ENCODE measurements at places on chromosomes 1 and 21. TPM values are rescaled to one million over a fixed set of nuclear protein-coding genes. Genes with fewer than 3 reads are reported as not detected.

The C4BPB gene
- 399 TPM for polyA plus RNA-seq

The CSF3R gene
- 8.2 TPM for polyA plus RNA-seq

The SLC44A5 gene
- 0.13 TPM for polyA plus RNA-seq

The NCAM2 gene
- 0.23 TPM for polyA plus RNA-seq

The TMEM82 gene
- polyA plus RNA-seq, result 20.9 TPM

The RPS8 gene
- polyA plus RNA-seq, result 258 TPM

The GBP7 gene
- polyA plus RNA-seq, result 26.0 TPM

The RGS13 gene
- not detected for polyA plus RNA-seq

The INAVA gene
- polyA plus RNA-seq, result 0.32 TPM

The MRTO4 gene
- polyA plus RNA-seq, result 11.1 TPM

The SAMD13 gene
- polyA plus RNA-seq, result not detected

The KIF14 gene
- 0.28 TPM for polyA plus RNA-seq

- H3K27ac ChIP-seq, result no peak overlapping the region
- DNase-seq, result no peak
- no peak overlapping the region for H3K4me3 ChIP-seq
Measured at GRCh38 chr1:223077247-223077833, 65.7 kb downstream of the TLR5 start.

- no peak overlapping the region for H3K4me3 ChIP-seq
- H3K27ac ChIP-seq, result no peak overlapping the region
Measured at GRCh38 chr1:17919525-17920439, 164.6 kb downstream of the ACTL8 start.

GRCh38 chr1:36425791-36426190 is 24.5 kb downstream of the OSCP1 start:
- peaks cover under 1% of the 10 kb centered on the region for H3K4me1 ChIP-seq
- no peaks in the 10 kb centered on the region for H3K36me3 ChIP-seq
- H3K27me3 ChIP-seq, result no peaks in the 10 kb centered on the region
- DNase-seq, result no peak

- peaks cover 3% of the 10 kb centered on the region for H3K36me3 ChIP-seq
- DNase-seq, result no peak
Measured at GRCh38 chr1:247209396-247209795, 37.6 kb upstream of the ZNF124 start.

- peaks cover 18% of the 10 kb centered on the region for H3K4me1 ChIP-seq
- no peak for DNase-seq
- H3K27me3 ChIP-seq, result no peaks in the 10 kb centered on the region
- H3K4me3 ChIP-seq, result peak overlapping the region; percentile 86
Measured at GRCh38 chr1:86705665-86705985, 1.2 kb downstream of the SH3GLB1 start.

GRCh38 chr1:64309431-64309831 is 106.0 kb downstream of the UBE2U start:
- H3K27me3 ChIP-seq, result no peaks in the 10 kb centered on the region
- no peak for DNase-seq
- no peaks in the 10 kb centered on the region for H3K4me1 ChIP-seq
- H3K36me3 ChIP-seq, result no peaks in the 10 kb centered on the region
- no peak overlapping the region for H3K27ac ChIP-seq

DNA sequence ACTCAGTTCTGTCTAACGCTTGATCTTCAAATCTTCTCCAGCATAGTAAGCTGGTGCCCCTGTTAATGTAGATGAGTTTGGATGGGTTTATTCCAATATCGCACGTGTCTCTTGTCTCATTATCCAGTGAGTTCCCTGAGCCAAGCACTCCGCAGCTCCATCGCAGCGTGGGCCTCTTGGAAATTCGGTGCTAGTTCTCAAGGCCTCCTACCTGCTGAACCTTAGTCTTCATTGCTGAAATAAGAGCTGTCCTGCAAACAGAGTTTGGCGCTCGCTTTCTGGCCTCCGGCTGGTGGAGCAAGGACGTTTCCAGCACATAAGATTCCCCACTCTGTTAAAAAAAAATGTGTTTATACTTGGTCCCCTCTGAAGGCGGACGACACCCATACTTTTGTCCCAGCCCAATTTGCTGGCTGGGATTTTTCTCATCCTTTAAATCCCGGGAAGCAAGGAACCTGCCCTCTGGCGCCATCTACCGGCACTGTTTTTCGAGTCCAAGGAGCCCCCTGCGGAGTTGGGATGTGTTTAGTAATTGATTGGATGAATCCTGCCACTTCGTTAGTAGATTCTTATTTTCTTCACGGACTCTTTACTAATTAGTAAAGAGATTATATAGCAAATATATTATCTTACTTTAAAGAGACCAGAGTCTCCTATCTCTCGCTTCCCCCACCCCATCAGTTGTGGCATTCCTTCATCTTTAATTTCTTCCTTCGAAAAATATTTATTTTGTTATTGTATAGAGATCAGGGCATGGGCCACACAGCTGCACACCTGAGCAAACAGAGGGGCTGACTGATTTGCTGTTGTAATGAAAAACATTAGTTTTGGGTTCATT is 14.7 kb downstream of the JUN start:
- no peaks in the 10 kb centered on the region for H3K27me3 ChIP-seq
- no peaks in the 10 kb centered on the region for H3K4me1 ChIP-seq
- DNase-seq, result peak; percentile 78
- H3K4me3 ChIP-seq, result no peak overlapping the region

- H3K27ac ChIP-seq, result no peak overlapping the region
- H3K4me3 ChIP-seq, result no peak overlapping the region
- no peaks in the 10 kb centered on the region for H3K36me3 ChIP-seq
- no peaks in the 10 kb centered on the region for H3K4me1 ChIP-seq
- no peaks in the 10 kb centered on the region for H3K27me3 ChIP-seq
- no peak for DNase-seq
Measured at GRCh38 chr1:72432645-72433267, 150.4 kb upstream of the NEGR1 start.

DNA sequence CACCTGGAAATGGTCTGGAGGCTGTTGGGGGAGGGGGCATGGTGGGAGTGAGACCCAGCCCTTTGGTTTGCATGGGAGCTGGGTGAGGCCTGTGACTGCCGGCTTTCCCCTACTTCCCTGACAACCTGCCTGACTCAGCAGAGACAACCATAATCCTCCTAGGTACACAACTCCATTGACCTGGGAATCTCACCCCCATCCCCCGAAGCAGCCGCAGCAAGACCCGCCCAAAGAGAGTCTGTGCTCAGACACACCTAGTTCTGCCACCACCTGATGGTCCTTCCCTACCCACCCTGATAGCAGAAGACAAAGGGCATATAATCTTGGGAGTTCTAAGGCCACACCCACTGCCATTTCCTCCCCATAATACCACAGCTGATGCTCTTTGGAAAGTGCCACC is 168.6 kb downstream of the GIPC2 start:
- H3K36me3 ChIP-seq, result no peaks in the 10 kb centered on the region
- H3K27me3 ChIP-seq, result no peaks in the 10 kb centered on the region
- H3K4me3 ChIP-seq, result no peak overlapping the region
- no peaks in the 10 kb centered on the region for H3K4me1 ChIP-seq
- DNase-seq, result no peak

DNA sequence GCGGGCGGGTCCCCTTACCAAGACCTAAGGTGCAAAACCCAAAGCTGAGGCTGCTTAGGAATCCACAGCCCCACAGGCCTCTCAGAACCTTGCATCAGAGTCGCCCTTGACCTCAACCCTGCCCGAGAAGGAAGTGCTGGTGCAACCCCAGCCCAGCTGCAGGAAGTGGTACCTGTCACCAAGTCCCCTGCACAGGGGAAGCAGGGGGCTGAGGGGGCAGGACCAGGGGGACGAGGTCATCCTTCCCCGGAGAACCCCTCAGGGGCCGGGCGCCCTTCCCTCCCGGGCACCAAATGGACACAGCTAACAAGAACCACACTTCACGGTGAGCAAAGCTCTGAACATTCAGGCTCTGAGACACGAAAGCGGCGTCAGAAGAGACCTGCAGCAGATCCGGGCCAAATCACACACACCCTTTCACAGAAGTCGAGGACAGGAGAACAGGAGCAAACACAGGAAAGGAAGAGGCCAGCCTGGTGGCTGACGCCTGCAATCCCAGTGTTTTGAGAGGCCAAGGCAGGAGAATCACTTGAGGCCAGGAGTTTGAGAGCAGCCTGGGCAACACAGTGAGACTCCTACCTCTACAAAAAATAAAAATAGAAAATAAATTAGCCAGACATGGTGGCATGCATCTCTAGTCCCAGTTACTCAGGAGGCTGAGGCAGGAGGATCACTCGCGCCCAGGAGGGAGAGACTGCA is 6.4 kb downstream of the ITGB2 start:
- H3K27me3 ChIP-seq, result no peaks in the 10 kb centered on the region
- H3K4me1 ChIP-seq, result peaks cover 55% of the 10 kb centered on the region
- H3K4me3 ChIP-seq, result no peak overlapping the region
- peak overlapping the region; percentile 92 for H3K27ac ChIP-seq
- H3K36me3 ChIP-seq, result no peaks in the 10 kb centered on the region
- no peak for DNase-seq

DNA sequence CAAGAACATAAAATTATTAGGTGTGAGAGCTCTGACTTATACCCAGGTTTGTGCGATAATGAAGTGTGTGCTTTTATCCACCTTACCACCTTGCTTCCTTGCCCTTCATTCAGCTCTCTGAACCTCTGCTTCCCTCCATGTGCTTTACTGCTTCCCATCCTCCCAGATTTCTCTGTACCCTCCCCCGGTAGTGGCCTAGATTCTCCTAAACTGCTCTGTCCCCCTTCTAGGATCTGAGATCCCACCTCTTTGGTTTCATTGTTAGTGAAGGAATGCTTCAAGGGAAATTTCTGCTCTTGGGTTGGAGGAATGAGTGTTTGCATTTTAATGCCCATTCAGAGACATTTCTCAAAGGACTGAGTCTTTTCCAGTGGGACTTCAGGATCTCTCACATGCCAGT is 159.5 kb downstream of the ST6GALNAC3 start:
- no peak for DNase-seq
- no peaks in the 10 kb centered on the region for H3K36me3 ChIP-seq
- H3K4me1 ChIP-seq, result no peaks in the 10 kb centered on the region
- no peaks in the 10 kb centered on the region for H3K27me3 ChIP-seq
- H3K27ac ChIP-seq, result no peak overlapping the region

DNA sequence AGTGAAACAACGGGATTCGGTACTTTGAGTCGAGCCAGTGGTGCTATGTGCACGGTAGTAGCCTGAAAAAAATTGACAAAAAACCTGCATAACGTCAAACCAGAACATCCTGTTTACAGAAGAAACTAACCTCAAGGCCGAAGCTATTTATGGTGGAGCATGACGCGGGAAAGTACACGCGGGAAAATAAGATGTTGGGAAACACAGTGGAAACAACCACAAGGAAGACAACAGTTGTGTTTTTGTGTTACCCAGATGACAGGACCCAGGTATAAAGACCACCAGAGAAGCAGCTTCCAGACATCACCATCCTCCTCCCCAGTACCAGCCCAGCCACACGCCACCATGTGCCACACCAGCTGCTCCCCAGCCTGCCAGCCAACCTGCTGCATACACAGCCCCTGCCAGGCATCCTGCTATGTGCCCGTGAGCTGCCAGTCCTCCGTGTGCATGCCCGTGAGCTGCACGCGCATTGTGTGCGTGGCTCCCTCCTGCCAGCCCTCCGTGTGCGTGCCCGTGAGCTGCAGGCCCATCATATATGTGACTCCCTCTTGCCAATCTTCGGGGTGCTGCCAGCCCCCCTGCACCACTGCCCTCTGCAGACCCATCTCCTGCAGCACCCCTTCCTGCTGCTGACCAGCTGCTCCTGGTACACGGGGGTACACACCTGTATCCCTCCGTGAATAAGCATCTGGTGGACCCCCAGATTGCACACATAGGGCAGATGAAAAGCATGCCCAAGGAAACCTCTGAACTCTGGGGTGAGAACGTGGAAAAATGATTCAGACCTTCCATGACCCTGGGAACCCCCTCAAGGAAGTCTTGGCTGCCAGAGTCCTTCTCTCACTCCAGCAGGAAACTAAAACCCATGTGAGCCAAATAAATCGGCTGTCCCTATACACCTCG is at the start of gene KRTAP12-3:
KRTAP12-3 (plus strand) TSS at position 298 of the 906 bp plus-strand sequence; CDS start at position 346, 48 bp downstream.
- DNase-seq, result no peak
- no peaks in the 10 kb centered on the region for H3K36me3 ChIP-seq
- H3K27ac ChIP-seq, result peak within 1 kb of the TSS; percentile 58
- H3K27me3 ChIP-seq, result no peaks in the 10 kb centered on the region
- no peaks in the 10 kb centered on the region for H3K4me1 ChIP-seq
- no peak within 1 kb of the TSS for H3K4me3 ChIP-seq

- no peaks in the 10 kb centered on the region for H3K36me3 ChIP-seq
- H3K4me3 ChIP-seq, result no peak overlapping the region
- no peaks in the 10 kb centered on the region for H3K27me3 ChIP-seq
- H3K27ac ChIP-seq, result no peak overlapping the region
Measured at GRCh38 chr1:156513185-156513584, 12.6 kb upstream of the MEF2D start.

- DNase-seq, result no peak
- no peak overlapping the region for H3K27ac ChIP-seq
- no peaks in the 10 kb centered on the region for H3K4me1 ChIP-seq
Measured at GRCh38 chr21:22374218-22374969, 1376.2 kb downstream of the NCAM2 start.

GRCh38 chr1:175155936-175156335 is 36.6 kb downstream of the KIAA0040 start:
- H3K4me1 ChIP-seq, result peaks cover 3% of the 10 kb centered on the region
- no peak for DNase-seq
- H3K36me3 ChIP-seq, result peaks cover 20% of the 10 kb centered on the region
- H3K27me3 ChIP-seq, result no peaks in the 10 kb centered on the region

DNA sequence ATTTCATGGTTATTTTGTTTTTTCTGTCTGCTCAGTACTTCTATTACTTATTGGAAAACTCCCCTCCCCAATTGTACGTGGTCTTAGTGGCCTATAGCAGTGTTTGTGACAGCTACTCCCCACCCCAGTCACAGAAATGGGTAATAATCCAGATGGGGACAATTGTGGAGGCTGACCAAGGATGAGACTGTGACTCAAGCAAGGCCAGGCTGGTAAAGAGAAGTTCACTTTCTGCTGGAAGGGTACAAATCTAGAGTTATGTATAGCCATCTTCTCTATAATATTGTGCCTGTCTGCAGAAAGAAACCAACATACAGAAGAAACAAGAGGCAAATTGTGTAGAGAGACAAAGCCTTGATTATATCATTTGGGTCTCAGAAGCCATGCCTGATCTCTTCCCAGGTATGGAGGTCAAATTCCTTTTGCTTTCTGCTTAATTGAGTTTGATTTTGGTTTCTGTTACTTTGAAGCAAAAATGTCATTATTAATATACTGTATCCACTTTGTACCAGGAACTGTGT is 270.4 kb downstream of the HLX start:
- no peak overlapping the region for H3K4me3 ChIP-seq
- no peaks in the 10 kb centered on the region for H3K27me3 ChIP-seq
- DNase-seq, result no peak
- H3K36me3 ChIP-seq, result no peaks in the 10 kb centered on the region
